ENCODE measurements at places on chromosomes 7 and 10.
A peak's percentile ranks its signal among the peaks of the same experiment; 100 is the strongest.

- peak; percentile 92 for DNase-seq
These were observed 595 bp upstream of the SUN1 start for GRCh38 chr7:831596-832166.

- no peak for DNase-seq
These were observed 149.6 kb downstream of the CYP26A1 start for GRCh38 chr10:93223336-93223735.

DNA sequence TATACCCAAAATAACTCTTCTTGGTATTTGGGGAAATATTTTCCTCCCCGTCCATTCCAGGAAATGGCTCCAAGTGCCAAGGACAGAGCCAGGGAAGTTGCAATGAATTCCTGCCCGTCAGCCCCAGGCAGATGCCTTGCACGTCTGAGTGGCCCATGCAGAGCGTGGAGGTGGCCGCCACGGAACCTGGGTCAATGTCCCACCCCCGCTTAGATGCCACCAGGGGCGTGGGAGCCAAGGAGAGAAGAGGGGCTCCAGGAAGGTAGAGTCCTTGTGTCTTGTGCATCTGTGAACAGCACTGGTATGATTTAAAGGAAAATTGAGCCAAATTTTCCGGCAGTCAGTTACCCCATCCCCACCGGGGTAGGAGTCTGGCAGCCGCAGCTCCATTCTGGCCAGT lies 1.6 kb downstream of the LEP start:
- DNase-seq: no peak

DNA sequence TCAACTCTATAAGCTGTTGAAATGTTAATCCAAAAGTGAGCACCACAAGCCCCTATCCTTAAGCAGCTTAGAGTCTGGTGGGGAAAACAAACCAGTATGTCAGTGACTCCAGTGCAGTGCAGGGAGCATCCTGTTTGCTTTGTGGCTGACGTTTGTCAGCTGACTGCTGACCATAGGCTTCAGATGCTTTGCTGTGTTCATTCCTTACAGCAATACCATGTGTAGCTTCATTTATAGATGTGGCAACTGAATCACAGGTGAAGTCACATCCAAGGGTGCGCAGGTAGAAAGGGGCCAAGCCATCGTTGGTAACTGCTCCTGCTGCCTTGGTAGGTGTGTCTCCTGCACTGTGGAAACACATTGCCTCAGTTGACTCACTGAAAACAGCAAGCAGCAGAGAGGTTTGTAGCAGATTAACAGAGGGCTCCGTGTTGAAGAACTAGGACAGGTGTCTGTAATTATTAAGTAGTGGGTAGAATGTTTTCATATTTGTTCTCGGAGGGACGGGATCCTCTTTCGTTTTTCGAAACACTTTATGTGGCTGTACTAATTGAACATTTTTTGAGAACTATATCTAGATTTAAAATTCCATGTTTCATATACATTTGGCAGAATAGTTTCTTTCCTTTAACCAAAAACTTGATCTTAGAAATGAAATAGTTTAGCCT lies 2.0 kb downstream of the INSIG1 start:
- no peak for DNase-seq

DNA sequence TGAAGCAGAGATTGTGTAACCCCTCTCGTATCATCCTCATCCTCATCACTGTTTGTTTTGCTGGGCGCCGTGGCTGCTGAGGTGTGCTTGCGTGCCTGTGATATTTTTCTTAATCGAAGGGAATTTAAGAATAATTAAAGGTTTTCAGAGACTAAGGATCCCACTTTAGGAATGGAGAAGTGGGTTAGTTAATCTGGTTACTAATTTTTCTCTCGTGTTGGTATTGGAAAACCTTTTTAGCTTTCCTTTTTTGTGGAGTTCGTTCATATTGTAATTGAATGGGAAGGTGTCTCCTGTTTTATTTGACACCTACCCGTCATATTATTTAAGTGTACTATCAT lies 1.3 kb downstream of the UBN2 start:
- DNase-seq: no peak

DNA sequence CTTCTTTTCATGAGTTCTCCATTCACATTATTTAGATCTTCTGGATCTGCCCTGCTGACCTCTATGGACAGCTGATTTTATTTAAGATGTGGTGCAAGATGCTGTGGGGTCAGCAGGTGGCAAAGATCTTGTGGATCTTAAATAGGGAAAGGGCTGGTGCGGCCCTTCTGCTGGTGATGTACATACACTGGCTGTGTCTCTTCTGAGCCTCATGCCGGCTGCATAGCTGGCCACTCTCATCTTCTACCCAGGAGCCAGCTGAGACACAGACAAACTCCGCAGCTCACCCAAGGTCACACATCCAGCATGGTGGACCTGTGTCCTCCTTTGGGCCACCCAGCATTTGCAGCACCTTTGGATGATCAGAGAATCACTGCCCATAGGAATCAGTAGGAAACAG lies 9.7 kb downstream of the RBP3 start:
- no peak for DNase-seq

GRCh38 chr10:131847241-131847783 lies 53.5 kb upstream of the PPP2R2D start:
- no peak for DNase-seq

GRCh38 chr7:67022511-67022910 lies 25.9 kb downstream of the TYW1 start:
- DNase-seq: no peak

DNA sequence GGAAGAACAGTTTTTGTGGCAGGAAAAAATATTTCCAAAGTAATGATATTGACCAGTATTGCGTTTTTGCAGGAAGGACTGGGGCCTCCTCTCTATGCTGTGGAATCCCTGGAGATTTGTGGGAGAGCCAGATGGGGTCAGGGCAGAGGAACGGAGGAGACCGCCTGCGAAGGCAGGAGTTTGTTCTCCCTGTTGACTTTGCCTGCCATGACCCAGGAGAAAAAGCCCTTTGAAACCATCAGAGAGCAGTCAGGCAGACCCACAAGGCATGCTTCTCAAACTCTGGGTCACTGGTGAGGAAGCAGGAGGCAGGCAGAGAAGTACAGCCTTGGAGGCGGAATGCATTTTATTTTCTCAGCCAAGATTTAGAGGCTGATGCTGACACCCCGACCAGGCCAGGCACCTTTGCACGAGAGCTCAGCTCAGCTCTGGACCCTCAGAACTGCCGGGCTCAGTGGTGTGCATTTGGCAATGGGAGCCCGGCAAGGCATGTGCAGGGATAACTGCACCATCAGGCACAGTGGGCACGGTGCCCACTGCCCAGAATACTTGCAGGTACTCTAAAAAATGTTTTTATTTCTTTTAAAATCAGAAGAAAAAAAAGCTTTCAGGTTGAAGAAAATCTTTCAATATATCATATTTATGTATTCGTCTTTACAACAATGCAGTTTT lies 410.4 kb downstream of the RPS24 start:
- DNase-seq: no peak

- no peak for DNase-seq
These were observed 229.2 kb downstream of the TCERG1L start for GRCh38 chr10:131082201-131082850.

GRCh38 chr10:74096777-74097176 lies 53.9 kb downstream of the AP3M1 start:
- DNase-seq: no peak

Measured in astrocyte (in vitro differentiated cells and primary cell).